NCI-H146 (cell line): ENCODE measurements at places on chromosomes 7 and 10.

- peak; percentile 91 for DNase-seq
These were observed 71.9 kb upstream of the HABP2 start for GRCh38 chr10:113480851-113481502.

- DNase-seq, result no peak
These were observed 276.8 kb downstream of the ELFN1 start for GRCh38 chr7:1946773-1947450.

DNA sequence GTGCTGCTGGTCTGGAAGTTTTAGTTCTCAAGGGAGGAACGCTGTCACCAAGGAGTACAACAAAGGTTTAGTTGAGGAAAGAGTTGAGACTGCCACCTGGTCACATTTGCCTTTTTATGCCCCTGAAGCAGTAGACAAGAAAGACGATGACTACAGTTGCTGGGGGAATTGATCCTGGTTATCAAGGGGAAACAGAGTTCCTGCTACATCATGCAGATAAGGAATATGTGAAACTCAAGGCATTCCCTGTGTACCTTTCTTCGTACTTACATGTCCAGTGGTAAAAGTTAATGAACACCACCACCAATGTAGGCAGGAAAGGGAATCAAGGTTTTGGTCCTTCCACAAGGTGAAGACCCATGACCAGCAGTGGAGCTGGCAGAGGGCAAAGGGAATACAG lies 31.8 kb downstream of the SLC35B4 start:
- DNase-seq, result no peak

GRCh38 chr7:29564496-29565223 lies 1.0 kb downstream of the PRR15 start:
- no peak for DNase-seq

DNA sequence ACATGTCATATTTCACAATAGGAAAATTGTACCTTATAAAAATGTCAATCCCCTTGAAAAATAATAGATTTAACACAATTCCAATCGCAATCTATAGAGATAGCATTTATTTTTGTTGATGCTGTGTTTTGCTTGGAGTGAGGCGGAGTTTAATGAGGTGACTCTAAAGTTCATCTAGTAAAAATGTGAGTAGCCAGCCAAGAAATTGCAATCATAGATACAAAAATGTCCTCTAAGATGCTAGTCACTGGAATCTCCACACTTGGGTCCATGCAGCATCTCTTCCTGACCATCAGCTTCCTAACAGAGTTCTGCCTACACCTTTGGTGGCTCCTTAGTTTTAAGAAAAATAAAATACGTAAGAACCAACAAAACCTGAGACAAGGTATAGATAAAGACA lies 44.9 kb downstream of the GLI3 start:
- DNase-seq, result no peak

DNA sequence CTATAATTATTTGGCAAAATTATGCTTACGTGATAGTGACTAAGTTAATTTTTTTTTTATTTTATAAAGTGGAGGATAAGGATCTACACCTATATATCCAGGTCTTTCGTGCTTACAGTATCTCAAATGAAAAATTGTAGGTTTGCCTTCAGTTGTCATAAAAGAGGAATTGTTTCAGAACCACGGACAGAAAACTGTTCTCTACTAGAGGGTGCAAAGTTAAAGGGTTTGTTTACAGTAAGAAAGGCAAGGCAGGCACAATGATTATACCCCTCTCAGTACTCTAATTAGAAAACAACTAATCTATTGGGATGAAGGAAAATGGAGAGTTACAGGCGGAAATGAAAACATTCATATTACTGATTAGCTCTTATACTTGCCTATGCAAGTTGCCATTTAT lies 1.5 kb downstream of the PCLO start:
- no peak for DNase-seq

GRCh38 chr10:60930237-60930636 lies 13.7 kb downstream of the RHOBTB1 start:
- no peak for DNase-seq

GRCh38 chr10:132841615-132841975 lies 55.6 kb upstream of the NKX6-2 start:
- no peak for DNase-seq

- no peak for DNase-seq
These were observed 38.5 kb upstream of the EXOC6 start for GRCh38 chr10:92809840-92810239.

DNA sequence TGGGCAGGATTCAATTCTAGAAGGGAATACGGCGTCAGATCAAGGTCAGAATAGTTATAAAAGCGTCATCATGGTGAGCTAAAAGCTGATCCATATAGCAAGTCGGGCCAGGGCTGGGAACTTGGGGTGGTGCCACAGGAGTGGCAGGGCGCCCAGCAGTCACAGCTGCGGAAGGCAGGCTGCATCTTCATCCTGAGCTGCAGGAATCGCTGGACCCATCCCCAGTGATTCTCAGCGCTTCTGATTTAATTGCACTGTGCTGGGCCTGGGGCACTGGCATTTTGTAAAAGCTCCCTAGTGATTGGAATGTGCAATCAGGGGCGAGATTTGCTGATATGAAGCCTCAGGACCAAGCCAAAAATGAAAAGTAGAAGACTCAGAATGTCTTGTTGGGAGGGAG lies 135.3 kb downstream of the CTTNBP2 start:
- DNase-seq, result no peak

DNA sequence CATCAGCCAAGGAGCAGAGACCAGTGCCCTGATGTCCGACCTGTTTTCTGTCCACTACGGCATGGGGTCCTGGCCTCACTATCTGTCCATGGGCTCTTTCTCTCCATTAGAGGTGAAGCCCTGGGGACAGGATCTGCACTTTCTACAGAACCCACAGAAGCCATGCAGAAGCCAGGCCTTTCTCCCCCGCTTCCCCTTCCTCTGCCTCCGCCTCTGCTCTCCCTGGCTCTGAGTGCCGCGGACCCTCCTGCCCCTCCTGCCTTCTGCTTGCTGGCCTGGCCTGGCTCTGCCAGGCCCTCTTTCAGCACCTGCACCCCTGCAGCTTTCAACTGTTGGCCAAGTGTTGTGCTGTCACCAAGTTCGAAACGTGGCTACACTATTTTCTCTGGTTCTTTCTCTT lies 439.8 kb upstream of the ZMIZ1 start:
- no peak for DNase-seq

DNA sequence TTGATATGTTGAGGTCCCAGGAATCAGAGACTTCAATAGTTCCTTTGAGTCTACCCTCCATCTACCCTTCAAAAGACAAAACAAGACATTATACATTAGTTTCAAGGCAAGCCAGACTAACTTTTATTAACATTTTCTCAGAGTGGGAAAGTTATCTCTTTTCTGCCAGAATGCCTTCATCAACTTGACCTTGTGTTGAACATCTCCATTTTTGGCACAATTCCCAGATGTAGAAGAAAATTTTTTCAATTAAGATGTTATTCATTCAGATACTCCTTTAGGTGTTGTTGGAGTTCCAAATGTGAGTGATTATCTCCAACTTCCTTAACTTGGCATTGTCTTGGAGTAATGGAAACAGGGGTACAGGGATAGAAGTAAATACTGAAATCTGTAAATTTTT lies 59.1 kb downstream of the NRF1 start:
- DNase-seq, result no peak

- DNase-seq, result no peak
These were observed 114.6 kb downstream of the SRI start for GRCh38 chr7:88105231-88105630.

DNA sequence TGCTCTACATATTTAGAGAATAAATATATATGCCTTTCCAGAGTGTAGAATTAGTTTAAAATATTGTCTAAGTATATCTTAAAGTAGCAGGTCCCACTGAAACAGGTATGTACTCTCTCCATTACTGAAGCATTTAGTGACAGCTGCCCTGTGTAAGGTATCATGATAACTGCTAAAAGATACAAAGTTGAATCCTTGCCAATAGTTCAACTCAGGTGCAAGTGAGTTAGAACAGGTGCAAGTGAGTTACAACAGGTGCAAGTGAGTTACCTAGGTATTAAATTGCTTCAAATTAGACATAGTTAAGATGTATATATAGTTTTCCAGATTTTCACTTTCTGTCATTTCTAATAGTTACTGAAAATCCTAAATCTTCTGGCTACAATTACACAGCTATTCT lies 119.1 kb downstream of the CNOT4 start:
- peak; percentile 81 for DNase-seq

- no peak for DNase-seq
These were observed 221.2 kb downstream of the ADRA2A start for GRCh38 chr10:111298031-111298430.

GRCh38 chr10:110492069-110492822 lies 5.5 kb upstream of the DUSP5 start:
- no peak for DNase-seq

DNA sequence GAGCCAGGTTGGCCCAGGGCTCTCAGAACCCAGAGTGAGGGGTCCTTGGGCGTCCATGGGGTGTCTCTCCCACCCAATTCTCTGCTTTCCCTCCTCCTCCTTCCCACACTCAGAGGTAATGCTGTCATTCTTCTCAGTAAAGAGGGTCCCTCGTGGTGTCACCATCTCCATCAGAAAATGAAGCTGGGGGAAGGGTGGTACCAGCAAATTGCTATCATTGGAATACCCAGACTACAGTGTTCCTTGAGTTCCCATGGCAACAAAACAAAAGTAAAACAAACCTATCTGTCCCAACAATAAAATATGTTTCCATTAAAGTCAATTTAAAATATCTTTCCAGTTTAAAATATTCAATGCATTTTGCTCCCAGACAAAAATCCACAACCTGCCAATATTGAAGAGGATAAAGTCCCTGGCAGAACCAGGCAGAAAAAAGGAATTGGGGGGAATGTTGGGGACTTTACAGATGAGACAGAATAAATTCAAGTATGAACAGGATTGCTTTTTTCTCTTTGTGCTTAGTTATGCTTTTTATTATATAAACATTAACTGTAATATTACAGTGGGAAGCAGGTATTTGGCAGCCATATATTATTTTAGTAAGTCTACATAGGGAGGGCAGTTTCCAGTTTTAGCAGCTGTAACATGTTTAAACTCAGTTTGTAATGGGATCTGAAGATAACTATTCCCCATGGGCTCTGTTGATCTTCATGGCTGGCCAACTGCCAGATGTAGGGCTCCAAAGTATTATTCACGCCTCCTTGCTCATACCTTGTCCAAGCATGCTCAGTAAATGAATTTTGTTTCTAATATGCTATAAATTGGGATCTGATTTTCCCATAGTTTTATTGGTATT lies 182.1 kb downstream of the ARID5B start:
- DNase-seq, result peak; percentile 54

DNA sequence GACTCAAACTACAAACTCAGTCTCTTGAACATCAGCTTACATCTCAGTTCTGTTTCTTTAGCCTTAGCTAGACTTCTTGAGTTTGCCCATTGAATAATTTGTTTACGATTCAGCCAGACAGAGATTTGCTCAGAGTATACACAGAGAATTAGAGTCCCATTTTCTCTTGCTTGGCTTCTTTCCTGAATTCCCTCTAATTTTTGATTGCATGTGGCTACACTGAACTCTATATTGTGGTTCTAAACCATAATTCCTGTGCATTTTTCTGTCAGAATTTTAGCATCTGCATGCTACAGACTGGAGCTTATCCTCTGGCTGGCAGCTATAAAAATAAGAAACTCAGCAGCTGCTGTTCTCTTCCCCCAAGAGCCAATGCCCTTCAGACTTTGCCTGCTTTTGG lies 354.9 kb downstream of the MDFIC start:
- no peak for DNase-seq

- no peak for DNase-seq
These were observed 39.9 kb downstream of the DKK1 start for GRCh38 chr10:52353960-52354394.

DNA sequence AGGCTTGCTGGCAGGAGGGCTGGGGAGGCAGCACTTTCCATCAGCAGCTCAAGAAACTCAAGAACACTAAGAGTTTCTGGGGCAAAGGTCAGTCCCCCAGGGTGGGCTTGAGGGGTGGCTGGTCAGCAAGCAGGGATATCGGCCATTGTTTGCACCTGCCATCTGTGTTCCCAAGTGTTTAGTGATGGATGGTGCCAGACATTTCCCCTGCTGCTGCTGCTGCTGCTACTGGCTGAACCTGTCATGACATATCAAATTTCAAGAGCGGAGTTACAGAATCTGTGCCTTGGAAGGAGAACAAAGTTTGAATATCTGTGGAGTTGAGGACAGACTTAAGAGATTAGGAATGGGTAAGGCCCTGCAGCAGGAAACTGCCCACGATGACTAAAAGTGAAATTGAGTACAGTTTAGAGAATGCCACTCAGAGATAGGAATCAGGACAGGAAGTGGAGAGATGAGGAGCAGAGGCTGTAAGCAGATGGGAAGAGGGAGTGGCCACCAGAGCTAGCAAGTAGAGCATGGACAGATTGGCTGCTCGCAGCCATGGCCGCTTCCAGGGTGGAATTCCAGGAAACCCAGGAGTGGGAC lies 39.2 kb upstream of the PPP1R3C start:
- peak; percentile 61 for DNase-seq

DNA sequence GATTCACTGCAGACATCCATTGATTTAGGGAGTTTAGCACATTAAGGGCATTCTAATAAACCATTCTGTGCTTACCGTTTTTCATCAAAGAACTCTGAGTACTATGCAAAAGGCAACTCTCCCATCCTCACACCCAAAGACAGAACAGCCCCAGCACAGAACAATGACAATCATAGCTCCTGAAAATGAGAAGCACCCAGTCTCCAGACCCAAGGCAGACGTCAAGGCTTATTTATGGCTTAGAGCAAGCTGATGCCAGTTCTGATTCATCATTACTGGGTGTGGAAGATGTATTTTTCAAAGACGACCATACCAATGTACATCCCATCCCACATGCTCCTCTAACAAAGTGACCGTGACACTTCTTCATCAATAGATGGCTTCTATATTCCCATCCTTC lies 67.6 kb downstream of the OSBPL3 start:
- no peak for DNase-seq

GRCh38 chr10:128689667-128690066 lies 563.4 kb upstream of the MKI67 start:
- no peak for DNase-seq

DNA sequence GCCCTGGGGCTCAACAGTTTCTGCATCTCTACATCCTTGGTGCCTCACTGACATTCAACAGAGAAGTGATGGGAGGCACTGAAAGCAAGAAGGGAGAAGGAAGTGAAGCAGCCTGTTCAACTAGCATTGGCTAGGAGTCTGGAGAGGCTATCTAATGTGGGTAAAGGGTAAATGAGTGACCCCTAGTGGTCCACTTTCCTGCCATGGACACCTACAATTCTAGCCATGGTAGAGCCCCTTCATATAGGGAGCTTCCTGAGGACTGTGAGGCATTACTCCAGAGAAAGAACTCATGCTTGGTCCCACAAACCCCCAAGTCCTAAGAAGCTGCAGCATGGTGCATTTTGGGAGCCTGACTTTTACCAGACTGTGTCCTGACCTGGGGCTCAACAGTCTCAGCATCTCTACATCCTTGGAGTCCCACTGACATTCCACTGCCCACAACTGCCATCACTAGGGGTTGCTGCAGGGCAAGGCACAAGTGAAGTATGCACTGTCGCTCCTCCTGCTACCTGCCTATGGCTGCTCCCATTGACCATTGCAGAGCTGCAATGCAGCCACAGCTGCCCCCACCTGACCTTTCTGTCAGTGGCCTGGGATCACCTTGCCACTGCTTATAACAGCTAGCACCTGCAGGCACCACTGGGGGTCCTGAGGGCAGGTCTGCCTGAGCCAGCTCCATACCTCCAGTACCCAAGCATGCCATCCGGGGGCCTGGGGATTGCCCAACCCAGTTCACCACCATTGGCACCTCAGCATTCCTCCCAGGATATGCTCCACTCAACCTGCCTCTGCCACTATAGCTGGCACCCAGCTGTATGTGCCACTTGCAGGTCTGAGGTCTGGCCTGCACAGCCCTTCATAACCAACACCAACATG lies 44.1 kb upstream of the CDK6 start:
- DNase-seq, result peak; percentile 56
